ENCODE measurements at places on chromosomes 12 and 14.

GRCh38 chr14:101494826-101495225 is 66.5 kb upstream of the DIO3 start:
- DNase-seq: no peak

- DNase-seq: no peak
Observed at GRCh38 chr12:66288121-66288520, 14.2 kb upstream of the HELB start.

- DNase-seq: no peak
Observed at GRCh38 chr14:49314737-49315136, 271.4 kb downstream of the RPS29 start.

- no peak for DNase-seq
Observed at GRCh38 chr12:89857652-89858274, 149.1 kb upstream of the ATP2B1 start.

DNA sequence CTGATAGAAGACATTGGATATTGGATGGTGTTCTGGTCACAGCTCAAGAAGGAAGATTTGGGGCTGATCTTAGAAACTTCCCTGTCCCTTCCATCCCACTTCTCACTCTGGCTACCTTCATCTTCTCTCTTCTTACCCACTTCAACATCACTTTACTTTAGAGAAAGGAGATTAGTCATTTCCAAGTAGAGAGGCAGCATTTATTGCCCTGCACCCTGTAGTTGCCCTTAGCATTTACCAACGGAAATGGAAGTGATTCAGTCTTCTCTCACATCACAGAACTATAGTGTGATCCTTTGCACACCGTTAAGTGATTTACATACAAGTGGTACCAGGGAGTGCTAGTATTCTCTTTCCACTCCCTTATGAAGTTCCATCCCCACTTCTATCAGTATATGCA is 52.4 kb downstream of the PHLDA1 start:
- DNase-seq: no peak

GRCh38 chr12:120944645-120945217 is 33.6 kb upstream of the HNF1A start:
- no peak for DNase-seq

- DNase-seq: no peak
Observed at GRCh38 chr12:130571734-130572133, 144.4 kb downstream of the RIMBP2 start.

Data from NCI-H1105 (cell line).